NCI-H1930 (cell line): ENCODE measurements at places on chromosomes 7 and 10.

DNA sequence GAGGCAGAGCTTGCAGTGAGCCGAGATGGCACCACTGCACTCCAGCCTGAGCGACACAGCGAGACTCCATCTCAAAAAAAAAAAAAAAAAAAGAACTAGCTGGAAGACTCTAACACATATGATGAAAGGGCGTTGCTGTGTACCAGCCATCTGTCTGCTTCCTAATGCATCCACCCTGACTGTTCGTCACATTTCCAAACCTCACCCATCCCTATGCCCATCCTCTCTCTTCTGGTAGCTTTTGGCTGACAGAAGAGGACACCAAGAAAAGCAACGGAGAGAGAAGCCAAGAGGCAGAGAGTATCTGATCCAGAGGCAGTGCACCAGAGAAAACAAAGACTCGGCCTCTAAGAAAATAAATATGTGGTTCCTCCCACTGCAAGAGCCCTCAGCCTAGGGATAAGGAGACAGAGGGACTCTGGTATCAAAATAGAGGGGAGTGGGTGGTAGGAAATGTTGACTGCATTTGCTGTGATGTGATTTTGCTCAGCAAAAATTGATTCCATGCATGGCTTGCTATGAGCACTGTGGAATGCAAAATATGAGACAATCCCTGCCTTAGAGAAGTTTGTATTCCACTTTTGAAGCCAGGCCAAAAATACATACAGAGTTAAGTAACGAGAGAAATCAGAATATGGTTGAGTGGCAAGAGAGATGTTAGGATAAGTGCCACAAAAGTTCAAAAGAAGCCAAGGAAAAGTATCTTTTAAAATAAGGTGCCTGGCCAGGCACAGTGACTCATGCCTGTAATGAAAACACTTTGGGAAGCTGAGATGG, 100.8 kb upstream of the STK17A start:
- no peak for DNase-seq

DNA sequence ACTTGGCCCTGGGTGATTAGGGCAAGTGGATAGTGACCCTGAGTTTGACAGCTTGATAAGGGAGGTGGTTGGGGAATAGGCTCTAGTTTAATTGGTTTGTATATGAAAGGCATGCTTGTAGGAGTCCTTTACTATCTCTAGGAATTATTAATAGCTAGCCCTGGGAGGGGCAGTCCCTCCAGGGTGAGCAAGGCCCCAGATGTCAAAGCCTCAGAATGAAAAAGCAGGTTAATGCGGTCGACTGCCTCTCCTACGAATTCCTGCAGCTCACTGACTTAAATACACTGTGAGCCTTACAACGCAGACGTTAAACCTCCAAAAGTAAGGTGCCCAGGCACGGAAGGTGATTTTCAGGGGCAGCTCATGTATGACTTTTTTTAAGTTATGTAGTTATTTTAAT, 5.2 kb upstream of the BTBD16 start:
- DNase-seq: no peak

GRCh38 chr10:17645621-17646345, 1.8 kb downstream of the STAM start:
- DNase-seq: no peak

GRCh38 chr10:7984896-7985295, 69.6 kb upstream of the GATA3 start:
- no peak for DNase-seq

GRCh38 chr7:80934321-80934720, 15.5 kb upstream of the SEMA3C start:
- DNase-seq: no peak

- DNase-seq: no peak
Measured at GRCh38 chr7:134985894-134986362, 380 bp upstream of the AGBL3 start.

DNA sequence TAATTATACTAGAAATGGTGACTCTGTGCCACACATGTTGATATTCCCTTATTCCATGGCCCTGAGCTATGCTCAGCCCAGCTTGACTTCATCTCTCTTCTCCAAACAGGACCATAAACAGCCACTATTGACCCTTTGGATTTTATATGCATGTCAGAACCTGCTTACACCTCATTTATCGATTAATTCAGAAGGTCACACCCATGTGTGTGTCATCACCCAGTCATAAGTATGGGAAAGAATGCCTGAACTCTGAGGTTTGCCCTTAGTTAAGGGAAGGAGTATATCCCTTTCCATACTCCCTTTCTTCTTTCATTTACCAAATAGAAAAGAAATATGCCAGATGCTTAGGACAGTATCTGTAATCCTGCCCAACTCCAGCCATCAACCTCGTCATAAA, 602.3 kb downstream of the SORCS3 start:
- no peak for DNase-seq

- DNase-seq: no peak
Measured at GRCh38 chr10:96325719-96326373, 21.6 kb downstream of the DNTT start.

- DNase-seq: no peak
Measured at GRCh38 chr10:68795886-68796532, 31.3 kb upstream of the STOX1 start.

GRCh38 chr10:24603333-24603732, 120.4 kb downstream of the ARHGAP21 start:
- no peak for DNase-seq

DNA sequence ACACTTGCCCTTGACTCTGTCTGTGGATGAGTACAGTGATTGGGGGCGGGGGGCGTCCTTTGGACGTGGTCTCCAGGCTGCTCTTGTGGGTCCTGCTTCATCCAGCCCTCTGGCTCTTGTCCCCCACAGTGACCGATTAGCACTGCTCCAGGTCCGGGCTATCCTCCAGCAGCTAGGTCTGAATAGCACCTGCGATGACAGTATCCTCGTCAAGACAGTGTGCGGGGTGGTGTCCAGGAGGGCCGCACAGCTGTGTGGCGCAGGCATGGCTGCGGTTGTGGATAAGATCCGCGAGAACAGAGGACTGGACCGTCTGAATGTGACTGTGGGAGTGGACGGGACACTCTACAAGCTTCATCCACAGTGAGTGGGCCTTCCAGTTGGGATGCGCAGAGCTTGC, 18.3 kb downstream of the TACR2 start:
- DNase-seq: no peak

- DNase-seq: no peak
Measured at GRCh38 chr10:102406815-102407214, 11.3 kb downstream of the NFKB2 start.

GRCh38 chr10:13183625-13184024, 22.3 kb downstream of the MCM10 start:
- DNase-seq: no peak

- DNase-seq: no peak
Measured at GRCh38 chr10:101132636-101133473, 1.8 kb downstream of the TLX1 start.

GRCh38 chr10:59905731-59906416, 482 bp downstream of the CCDC6 start:
- DNase-seq: no peak

DNA sequence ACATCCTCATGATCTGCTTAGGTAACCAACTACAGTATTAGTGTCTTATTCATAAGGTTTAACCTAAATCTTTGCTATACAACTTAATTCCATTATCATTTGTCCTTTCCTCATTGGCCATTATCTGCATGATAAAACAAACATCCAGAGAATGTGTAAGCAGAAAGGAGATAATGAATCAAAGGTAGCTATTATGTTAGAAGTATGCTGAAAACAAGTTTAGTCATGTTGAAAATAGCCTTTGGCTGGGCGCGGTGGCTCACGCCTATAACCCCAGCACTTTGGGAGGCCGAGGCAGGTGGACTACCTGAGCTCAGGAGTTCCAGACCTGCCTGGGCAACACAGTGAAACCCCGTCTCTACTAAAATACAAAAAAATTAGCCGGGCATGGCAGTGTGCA, 78.2 kb downstream of the NT5C2 start:
- no peak for DNase-seq

GRCh38 chr7:105352018-105352612, 36.6 kb downstream of the SRPK2 start:
- DNase-seq: no peak

- DNase-seq: no peak
Measured at GRCh38 chr7:50304129-50304910, at the start of gene IKZF1. Gene IKZF1 (plus strand): TSS chr7:50304716. CDS start chr7:50319062, 14,346 bp downstream.

- DNase-seq: no peak
Measured at GRCh38 chr10:60203993-60204618, 185.6 kb downstream of the ANK3 start.

DNA sequence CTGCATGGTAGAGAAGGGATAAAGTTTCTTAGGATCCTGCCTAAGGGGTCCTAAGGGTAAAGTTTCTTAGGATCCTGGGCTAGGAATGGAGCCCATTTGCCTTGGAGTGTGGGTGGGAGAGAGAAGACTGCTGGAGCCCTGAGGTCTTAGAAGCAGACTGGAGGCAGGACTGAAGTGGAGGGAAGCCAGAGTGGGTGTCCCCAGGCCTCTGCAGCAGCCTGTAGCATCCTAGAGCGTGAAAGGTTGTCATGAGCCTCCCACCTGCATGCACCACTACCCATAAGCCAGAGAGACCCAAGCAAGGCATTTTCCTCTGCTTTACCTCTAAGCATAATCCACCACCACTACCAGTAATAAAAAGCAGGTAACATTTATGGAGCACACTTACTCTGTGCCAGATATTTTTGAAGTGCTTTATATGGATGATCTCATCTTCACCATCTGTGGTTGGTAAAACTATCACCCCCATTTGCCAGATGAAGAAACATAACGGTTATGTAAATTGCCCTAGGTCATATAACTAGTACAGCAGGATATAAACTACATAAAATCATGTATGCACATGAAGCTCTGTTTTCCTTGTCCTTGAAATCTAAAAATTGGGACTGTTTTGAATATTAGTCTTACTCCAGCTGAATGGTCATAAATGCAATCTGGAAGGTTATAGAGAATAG, 103.5 kb upstream of the CCDC6 start:
- DNase-seq: no peak

GRCh38 chr10:18222866-18223265, 82.6 kb downstream of the CACNB2 start:
- no peak for DNase-seq

DNA sequence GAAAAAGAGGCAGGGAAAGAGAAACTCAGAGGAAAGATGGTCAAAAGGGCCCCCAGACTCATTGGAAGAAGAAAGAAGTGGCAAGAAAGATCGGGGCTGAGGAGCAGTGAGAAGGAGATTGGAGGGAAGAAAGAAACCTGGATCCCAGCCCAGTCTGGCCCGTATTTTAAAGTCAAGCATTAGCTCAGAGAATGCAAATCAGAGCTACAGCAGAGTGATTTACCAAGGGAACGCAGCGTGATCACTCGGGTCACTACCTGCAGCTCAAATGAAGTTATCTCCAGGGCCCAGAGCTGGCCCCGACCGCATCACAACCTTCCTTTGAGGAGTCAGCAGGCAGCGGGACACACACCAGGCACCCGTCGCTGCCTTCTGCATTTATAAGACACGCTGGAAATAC, 72.8 kb downstream of the CARD11 start:
- no peak for DNase-seq
